ENCODE measurements at places on chromosomes 12 and 14.

GRCh38 chr12:20555771-20556170, 139.4 kb upstream of the SLCO1C1 start:
- DNase-seq, result no peak

GRCh38 chr12:82788594-82788993, 101.9 kb downstream of the TMTC2 start:
- DNase-seq, result no peak

DNA sequence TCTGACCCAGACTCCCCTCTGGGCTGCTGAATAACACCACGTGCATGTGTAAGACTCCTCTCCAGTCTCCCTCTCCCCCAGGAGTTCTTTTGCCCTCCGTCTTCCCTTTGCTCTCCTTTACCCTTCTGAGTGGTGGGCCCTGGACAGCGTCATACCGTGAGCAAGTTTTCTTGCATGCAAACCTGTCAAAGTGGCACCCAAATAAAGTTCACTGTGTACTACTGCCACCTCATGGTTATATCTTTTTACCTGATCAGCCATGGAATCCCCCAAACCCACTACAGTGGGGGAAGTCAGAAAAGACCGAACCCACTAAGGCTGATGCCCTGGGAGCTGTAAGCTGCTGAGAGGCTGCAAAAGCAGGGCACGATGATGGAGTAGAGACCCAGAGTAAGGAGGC, 131.1 kb upstream of the VRK1 start:
- DNase-seq, result no peak

GRCh38 chr12:116337312-116337711, 59.8 kb upstream of the MED13L start:
- DNase-seq, result no peak

DNA sequence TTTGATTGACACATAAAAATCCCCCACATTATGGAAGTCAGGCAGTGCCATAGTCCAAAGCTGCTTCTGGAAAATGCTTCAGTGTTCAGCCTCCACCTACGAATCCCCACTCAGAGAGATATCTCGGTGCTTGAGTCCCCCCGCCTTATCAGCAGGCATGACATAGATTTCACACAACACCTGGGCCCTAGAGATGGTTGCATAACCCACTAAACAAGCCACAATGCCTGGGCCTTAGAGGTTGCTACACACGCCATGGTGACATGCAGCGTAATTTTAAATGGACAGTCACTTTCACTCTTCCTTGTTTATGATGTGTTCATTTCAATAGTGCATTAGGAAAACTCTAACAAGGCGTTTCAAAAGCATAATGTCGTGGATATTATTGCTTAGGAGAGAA, 38.0 kb downstream of the CCDC60 start:
- no peak for DNase-seq

DNA sequence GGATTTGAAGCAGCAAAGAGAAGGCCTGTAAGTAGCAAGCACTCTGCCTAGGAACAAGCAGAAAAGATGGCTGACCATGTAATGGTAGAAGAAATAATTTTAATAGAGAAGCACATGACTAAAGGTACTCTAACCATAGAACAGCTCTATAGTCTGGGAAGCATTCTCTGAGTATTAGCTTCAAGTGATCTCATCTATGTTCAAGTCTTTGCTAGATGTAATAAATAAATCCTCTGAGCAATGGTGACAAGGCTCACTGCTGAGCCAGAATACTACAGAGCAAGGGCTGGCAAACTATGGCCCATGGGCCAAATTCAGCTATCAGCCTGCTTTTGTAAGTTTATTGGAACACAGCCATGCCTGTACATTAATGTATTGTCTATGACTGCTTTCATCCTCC, 84.8 kb downstream of the PEBP1 start:
- no peak for DNase-seq

DNA sequence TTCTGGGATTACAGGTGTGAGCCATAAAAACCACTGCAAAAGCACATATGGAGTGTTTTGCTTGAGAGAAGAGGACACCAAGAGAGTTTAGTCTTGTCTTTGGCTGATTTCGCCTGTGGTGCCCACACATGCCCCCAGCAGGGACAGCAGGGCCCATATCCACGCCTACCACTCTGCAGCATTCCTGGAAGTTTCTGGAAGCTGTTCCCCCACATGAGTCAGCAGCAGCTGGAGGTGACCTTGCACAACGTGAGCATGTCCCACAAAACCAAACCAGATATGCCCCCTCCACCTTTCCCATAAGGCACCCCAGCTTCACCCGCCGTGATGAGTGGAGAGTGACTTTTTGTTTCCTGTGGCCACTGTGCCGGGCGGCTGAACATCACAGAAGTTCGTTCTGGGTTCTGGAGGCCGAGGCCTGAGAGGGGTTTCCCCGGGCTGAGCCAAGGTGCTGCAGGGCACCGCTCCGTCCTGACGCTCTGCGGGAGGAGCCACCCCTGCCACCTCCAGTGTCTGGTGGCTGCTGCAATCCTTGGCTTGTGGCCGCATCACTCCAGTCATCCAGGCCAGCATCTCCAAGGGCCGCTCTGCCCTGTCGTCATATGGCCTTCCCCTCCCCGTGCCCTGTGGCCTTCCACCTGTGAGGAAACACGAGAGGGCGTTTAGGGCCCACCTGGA, 4.7 kb downstream of the ASPG start:
- no peak for DNase-seq

GRCh38 chr14:71231521-71232393, 324.5 kb downstream of the PCNX1 start:
- DNase-seq, result no peak

GRCh38 chr14:37591311-37591940, 3.6 kb downstream of the FOXA1 start:
- DNase-seq, result no peak

- DNase-seq, result no peak
Observed at GRCh38 chr14:73696466-73697400, 17.5 kb downstream of the PNMA1 start.

GRCh38 chr12:53592426-53592825, 33.8 kb downstream of the ATF7 start:
- DNase-seq, result no peak

- DNase-seq, result no peak
Observed at GRCh38 chr12:8829125-8829518, 6.7 kb downstream of the A2ML1 start.

DNA sequence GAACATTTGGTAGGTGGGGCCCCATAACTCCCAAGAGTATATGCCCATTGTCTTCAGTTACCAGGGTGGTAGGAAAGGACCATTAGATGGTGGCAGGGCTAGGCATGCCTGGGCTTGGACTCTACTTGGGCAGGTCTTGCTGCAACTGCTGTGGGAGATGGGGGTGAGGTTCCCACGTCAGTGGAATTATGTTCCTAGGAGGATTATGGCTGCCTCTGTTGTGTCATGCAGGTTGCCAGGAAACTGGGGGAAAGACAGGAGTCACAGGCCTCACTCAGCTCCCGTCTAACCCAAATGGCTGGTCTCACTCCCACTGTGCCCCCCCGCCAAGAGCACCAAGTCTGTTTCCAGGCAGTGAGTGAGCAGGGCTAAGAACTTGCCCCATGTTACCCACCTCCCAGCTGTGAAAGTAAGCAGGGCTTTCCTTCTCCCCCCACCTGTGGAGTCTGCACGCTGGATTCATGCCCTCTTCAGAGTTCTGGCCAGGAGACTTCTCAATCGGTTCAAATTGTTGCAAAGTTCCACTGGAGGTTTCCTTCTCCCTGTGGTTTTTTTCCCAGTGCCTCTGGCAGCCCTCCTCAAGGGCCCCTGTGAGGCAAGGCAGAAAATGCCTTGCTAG, 337.5 kb downstream of the CCDC91 start:
- no peak for DNase-seq

DNA sequence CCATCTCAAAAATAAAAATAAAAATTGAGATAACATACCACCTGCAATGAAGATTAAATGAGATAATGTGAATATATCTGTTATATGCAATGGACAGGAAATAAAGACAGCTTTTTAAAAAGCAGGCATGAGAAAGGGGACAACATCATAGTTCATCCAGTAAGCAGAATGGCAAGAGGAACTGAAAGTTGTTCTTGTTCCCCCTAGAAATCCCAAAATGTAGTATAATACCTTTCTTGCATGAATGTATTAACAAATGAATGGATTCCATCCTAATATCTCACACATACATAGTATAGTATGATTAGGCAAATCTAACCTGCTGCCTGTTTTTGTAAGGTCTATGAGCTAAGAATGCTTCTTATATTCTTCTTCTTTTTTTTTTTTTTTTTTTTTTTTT, 31.4 kb downstream of the FGD6 start:
- DNase-seq, result no peak

DNA sequence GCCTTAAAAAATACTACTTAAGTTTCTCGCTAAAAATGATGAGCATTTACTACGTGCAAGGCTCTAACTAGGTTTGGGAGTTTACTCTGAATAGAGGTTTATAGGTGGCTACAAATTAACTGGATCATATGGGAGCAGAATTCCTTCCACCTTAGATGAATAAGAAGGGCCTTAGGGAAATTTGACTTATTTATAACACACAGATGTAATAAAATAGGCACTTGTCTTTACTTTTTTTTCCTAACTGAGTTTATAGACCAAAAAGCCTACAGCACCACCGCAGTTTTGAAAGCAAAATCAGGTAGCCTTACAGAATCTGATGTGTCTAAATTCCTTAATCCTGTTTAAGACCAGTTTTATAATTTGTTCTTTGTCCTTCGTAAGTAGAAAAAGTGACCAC, 10.5 kb downstream of the AEBP2 start:
- DNase-seq, result no peak

- DNase-seq, result no peak
Observed at GRCh38 chr12:76002598-76003354, 28.8 kb downstream of the PHLDA1 start.

GRCh38 chr14:80350707-80351106, 139.4 kb upstream of the DIO2 start:
- no peak for DNase-seq

DNA sequence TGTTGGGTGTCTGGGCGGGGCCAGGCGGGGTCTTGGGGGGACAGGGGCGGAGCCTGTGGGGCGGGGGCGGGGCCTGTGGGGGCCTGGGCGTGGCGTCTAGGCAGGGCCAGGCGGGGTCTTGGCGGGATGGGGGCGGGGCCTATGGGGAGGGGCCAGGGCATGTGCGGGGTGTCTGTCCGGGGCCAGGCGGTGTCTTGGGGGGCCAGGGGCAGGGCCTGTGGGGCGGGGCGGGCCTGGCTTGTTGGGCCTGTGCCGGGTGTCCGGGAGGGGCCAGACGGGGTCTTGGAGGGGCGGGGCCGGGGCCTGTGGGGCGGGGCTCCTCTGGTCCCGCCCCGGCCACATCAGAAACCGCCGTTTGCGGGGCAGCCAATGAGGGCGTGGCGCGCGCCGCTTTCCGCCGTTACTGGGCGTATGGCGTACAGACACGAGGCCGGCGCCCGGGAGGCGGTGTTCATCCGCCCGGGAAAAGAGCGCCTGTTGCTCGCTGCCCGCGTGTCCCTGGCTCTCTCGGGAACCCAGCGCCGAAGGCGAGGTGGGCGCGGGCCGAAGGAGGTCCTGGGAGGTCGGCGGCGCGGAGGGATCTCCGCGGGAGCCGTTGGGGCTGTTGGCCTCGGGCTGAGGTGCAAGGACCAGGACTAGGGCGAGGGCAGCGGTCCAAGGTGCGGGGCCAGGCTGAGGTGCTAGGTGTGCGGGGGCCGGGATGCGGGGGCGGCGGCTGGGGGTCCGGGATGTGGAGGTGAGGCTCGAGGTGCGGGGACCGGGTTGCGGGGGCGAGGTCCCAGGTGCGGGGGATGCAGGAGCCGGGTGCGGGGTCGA, at the start of gene PIWIL1:
TSS of gene PIWIL1 (plus strand) at position 400 of the 816 bp plus-strand sequence. CDS start 4,705 bp downstream, outside the sequence.
- no peak for DNase-seq

- DNase-seq, result peak; percentile 62
Observed at GRCh38 chr14:55731881-55732498, 152.0 kb downstream of the KTN1 start.

DNA sequence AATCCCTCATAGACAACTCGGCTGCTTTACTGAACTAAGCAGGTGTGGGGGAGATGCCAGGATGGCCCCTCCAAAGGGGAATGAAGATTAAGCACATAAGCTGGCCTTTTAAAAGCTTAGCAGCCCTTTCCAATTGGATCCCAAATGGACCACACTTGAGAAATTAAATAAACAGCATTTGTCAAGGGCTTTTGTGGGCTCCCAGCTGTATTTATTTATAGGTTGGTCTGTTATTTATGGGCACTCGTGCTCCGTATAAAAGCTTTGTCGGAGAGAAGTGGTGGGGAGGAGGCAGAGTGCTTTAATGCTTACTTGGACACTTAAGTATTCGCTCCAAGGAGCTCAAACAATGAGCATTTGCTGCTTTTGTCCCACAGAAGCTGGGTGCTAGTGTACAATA, 580.2 kb downstream of the MED13L start:
- no peak for DNase-seq

- no peak for DNase-seq
Observed at GRCh38 chr14:102795060-102795925, 18.0 kb downstream of the TRAF3 start.

GRCh38 chr12:131046813-131047788, 93.4 kb downstream of the ADGRD1 start:
- no peak for DNase-seq

DNA sequence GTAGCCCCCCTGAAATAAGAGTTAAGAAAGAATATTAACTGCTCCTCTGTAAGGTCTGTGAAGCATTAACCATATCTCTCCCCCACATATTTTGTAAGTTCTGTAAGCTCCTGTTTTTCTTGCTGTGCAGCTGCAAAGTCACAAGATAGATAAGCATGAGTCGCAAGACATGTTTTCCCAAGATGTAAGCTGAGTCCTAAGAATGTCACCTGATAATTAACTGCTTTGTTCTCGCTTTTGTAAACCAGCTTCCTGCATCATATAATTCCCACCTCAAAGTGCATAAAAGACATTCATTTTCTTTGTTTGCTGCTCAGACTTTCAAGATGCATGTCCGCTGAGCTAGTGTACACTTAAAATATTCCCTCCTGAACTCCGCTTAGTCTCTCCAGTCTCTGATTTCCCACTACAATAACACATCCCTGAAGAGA, 27.0 kb upstream of the PHC1 start:
- no peak for DNase-seq

- no peak for DNase-seq
Observed at GRCh38 chr14:34710006-34710405, 4.4 kb downstream of the CFL2 start.

GRCh38 chr12:31558521-31558920, 32.4 kb downstream of the DENND5B start:
- no peak for DNase-seq

DNA sequence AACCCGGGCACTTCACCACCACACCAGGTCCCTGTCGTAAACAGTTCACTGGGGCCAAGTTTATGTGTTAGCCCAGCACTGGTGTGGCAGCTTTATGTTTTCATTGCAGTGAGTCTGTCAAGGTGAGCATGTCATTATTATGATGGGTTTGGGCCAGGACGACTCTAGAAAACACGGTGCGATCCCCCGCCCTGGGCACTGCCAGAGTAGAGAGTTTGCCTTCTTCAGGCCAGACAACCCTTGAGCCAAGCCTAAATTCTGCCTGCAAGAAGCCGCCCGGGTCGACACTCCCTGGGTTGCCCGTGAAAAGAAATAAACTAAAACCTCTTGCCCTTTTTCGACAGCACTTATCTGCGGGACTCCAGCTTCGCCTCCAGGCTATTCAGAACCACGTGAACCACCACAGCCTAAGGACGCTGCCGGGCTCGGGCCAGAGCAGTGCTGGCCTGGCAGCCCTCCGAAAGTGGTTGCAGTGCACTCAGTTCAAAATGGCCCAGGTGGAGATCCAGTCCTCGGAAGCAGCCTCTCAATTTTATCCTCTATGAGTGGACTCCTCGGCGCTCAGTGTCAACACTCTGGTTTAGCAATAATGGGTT, 81.8 kb downstream of the PRIMA1 start:
- no peak for DNase-seq
